ENCODE measurements at places on chromosomes 2 and 18.

DNA sequence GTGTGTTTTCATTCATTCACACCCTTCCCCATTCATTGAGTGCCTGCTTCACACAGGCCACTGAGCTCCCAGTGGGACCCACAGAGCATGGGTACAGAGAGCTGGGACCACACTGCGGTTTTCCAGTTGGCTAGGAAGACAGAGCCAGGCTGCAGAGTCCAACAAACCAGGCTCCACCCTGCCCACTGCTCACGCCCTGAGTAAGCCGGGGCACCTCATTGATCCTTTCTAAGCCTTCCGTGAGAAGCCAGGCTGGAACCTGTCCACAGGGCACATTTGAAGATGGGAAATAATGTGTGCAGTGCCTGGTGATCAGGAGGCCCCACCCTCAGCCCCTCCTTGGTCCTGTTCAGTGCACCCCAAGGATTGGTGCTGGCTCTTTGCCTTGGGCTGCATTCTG, 13.5 kb downstream of the KCNIP3 start:
- no peak for DNase-seq

GRCh38 chr2:185318271-185318724, 420.3 kb upstream of the FSIP2 start:
- DNase-seq: no peak

- DNase-seq: no peak
Measured at GRCh38 chr2:74767618-74768017, 66.3 kb upstream of the HK2 start.

GRCh38 chr2:65664931-65665330, 232.5 kb upstream of the SPRED2 start:
- DNase-seq: no peak

DNA sequence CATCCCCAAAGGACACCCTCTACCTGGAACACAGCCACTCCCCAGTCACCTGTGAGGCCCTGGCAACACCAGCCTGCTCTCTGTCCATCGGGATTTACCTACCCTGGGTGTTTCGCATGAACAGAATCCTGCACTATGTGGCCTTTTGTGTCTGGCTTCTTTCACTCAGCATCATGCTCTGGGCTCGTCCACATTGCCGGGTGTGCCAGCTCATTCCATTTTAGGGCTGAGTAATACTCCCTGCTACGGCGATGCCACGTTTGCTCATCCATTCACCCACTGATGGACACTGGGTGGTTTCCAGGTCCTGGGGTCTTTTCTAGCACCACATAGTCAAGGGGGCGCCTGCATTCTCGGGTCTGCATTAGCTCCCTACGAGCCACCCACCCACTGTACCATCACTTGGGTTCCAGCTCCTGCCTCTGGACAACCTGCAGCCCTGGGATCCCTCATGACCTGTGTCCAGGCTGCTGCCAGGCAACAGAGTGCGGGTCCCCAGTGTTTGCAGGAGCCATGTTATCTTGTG, 22.0 kb downstream of the KCNF1 start:
- no peak for DNase-seq

- no peak for DNase-seq
Measured at GRCh38 chr18:59861009-59861408, 38.8 kb upstream of the PMAIP1 start.

GRCh38 chr2:20614201-20615067, 36.5 kb downstream of the HS1BP3 start:
- DNase-seq: no peak

- no peak for DNase-seq
Measured at GRCh38 chr2:147223553-147224060, 621.2 kb upstream of the ACVR2A start.

- DNase-seq: no peak
Measured at GRCh38 chr18:64893349-64893748, 744.5 kb upstream of the LINC00305 start.

GRCh38 chr18:39515299-39515698, 1949.7 kb upstream of the CELF4 start:
- DNase-seq: no peak

DNA sequence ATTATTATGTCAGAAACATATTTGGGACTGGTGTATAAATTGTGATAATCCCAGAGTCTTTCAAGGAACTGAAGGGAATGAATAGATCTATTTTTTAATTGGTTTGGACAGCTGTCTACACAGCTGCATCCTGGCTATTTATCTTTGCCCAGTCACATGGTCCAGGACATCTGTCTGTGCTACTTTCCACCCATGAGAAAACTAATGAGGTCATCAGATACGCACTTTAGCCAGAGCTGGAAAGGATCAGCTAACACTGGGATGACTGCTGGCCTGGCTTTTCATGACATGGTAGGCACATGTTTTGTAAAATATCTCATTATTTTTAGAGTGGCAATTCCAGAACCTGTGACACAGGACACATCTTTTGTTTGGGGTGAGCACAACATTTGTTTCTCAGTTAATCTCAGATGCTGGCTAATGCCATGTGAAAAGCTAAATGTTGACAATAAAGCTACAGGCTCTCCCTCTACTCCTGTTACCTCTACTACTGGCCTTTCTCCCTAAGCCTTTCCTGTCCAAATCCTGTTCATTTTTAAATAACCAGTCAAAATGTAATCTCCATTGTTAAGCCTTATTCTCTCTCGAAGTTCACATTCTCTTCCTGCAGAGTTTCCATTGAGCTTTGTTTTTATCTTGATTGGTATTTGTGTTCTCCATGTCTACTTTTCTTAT, 500.7 kb downstream of the RIT2 start:
- DNase-seq: no peak

GRCh38 chr2:50102383-50102782, 929.5 kb downstream of the NRXN1 start:
- no peak for DNase-seq

DNA sequence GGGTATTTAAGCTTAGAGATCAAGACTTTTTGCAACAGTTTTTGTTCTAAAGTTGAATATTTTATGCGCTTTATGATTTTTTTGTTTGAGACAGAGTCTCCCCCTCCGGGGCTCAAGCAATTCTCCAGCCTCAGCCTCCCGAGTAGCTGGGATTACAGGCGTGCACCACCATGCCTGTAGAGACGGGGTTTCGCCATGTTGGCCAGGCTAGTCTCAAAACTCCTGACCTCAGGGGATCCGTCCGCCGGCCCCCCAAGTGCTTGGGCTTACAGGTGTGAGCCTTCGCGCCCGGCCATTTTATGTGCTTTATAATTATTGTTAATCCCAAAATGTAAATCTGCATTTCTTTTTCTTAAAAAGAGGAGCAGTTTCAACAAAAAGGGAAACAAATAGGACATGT, 29.0 kb downstream of the TBR1 start:
- DNase-seq: no peak

DNA sequence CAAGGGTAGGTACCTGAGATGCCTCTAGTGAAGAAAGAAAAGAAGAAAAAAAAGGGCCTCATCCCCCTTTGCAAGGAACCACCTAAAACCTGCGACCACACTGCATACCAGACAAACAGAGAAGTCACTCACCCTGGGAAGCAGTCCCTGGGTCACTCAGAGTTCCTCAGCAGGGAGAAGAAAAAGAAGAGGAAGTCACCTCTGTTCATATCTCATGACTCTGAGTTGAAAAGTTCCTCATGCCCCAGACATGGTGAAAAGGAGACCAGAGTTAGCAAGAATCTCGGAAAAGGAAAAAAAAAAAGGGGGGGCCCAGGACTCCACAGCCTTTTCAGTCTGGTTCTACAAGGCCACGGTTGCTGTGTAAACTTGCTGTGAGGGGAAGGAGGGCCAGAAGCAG, 478.4 kb upstream of the NRXN1 start:
- DNase-seq: no peak

GRCh38 chr2:123448801-123449200, 576.3 kb upstream of the CNTNAP5 start:
- no peak for DNase-seq

GRCh38 chr2:146952696-146953095, 892.1 kb upstream of the ACVR2A start:
- DNase-seq: no peak
